Chondrocyte (in vitro differentiated cells): ENCODE measurements at places on chromosomes 2 and 18. TPM values are rescaled to one million over a fixed set of nuclear protein-coding genes. Genes with fewer than 3 reads are reported as not detected.

TRIM43B gene
- total RNA-seq = not detected in 3 replicates

GRCh38 chr2:164898475-164898874 is 56.9 kb downstream of the SLC38A11 start:
- no peak for DNase-seq
- no peaks in the 10 kb centered on the region for H3K27me3 ChIP-seq
- H3K4me3 ChIP-seq = no peak overlapping the region
- H3K4me1 ChIP-seq = peaks cover 48% of the 10 kb centered on the region
- H3K36me3 ChIP-seq = peaks cover 3% of the 10 kb centered on the region

- no peaks in the 10 kb centered on the region for H3K36me3 ChIP-seq
- peaks cover 33% of the 10 kb centered on the region for H3K4me1 ChIP-seq
- no peak for DNase-seq
- H3K4me3 ChIP-seq = no peak overlapping the region
- no peaks in the 10 kb centered on the region for H3K27me3 ChIP-seq
- H3K27ac ChIP-seq = no peak overlapping the region
Observed at GRCh38 chr2:9668687-9669345, 38.0 kb upstream of the YWHAQ start.

DNA sequence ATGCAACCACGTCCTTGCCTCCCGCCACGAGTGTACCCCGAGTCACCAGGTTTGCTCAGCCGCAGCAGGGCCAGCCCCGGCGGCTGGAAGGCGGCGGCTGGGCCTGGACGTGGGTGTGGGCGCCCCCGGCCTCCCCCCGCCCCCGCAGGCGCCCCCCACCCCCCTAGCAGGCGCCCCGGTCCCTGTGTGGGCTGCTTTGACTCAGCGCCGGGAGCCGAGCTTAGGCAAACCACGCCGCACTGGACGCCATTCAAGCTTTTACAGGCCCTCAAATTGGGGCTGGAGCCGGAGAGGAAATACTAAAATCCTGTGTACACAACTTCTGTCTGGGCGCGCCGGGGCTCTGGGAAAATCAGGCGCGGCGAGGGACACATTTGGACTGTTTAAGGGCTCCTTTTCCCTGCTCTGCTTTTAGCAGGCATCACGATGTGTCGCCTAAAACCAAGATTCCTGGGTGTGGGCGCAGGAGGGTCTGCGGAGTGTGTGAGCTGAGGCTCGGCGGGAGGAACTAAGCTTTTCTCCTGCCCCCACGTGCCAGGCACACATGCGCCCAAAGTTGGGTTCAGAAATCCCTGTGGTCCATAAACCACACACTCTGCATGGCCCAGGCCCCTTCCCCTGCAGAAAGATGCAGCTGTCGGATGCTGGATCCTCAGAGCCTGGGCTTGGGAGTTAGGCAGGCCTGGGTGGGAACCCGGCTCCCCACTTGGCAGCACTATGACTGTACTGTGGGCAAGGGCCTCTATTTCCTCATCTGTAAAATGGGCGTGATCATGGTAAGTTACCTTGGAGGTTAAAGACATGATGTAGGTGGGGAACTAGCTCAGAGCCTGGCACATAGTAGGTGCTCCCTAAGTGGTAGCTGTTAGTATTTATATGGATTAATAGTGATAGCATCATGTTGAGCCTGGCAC is 57.6 kb downstream of the ATOH8 start:
- H3K4me1 ChIP-seq = peaks cover 4% of the 10 kb centered on the region
- H3K36me3 ChIP-seq = no peaks in the 10 kb centered on the region
- no peak overlapping the region for H3K4me3 ChIP-seq

GRCh38 chr2:242011991-242012764 is 142.6 kb downstream of the RTP5 start:
- peak overlapping the region; percentile 20 for H3K27ac ChIP-seq
- H3K4me1 ChIP-seq = no peaks in the 10 kb centered on the region

DNA sequence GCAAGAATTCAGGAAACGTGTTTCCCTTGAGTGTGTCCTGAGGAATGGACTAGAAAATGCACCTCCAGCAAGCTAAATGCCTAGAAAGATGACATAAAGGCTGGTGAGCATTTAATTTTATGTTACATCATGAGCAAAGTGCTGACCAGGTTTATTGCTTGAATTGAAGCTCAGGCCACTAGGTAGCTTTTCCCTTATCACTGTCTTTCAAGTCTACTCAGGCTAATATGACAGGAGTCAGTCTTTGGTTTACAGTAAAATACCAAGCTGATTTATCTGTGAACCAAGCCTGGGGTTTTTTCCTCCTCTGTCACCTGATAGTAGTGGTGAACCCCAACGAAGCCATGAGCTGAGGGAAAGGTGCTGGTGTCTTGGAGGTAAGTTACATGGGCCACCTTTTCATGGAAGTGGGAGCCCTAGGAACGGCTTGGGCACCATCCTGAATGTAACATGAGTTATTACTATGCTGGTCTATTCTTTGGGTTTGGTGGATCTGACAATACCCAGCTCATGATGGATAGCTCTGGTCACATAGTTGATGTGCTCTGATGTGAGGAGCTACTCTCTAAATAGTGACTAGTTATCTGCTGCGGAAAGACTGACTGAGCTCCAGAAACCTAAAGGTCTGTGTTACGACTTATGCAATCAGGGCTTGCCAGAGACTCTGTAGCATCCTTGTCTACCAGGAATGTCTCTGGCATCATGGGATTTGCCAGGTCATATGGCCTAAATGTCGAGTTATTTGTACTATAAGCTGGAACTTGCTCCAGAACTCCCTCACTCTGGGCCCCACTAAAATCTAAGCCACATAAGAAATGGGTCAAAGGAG is 39.8 kb downstream of the NUP35 start:
- peaks cover 2% of the 10 kb centered on the region for H3K4me1 ChIP-seq
- H3K27me3 ChIP-seq = no peaks in the 10 kb centered on the region
- peaks cover 20% of the 10 kb centered on the region for H3K36me3 ChIP-seq

DNA sequence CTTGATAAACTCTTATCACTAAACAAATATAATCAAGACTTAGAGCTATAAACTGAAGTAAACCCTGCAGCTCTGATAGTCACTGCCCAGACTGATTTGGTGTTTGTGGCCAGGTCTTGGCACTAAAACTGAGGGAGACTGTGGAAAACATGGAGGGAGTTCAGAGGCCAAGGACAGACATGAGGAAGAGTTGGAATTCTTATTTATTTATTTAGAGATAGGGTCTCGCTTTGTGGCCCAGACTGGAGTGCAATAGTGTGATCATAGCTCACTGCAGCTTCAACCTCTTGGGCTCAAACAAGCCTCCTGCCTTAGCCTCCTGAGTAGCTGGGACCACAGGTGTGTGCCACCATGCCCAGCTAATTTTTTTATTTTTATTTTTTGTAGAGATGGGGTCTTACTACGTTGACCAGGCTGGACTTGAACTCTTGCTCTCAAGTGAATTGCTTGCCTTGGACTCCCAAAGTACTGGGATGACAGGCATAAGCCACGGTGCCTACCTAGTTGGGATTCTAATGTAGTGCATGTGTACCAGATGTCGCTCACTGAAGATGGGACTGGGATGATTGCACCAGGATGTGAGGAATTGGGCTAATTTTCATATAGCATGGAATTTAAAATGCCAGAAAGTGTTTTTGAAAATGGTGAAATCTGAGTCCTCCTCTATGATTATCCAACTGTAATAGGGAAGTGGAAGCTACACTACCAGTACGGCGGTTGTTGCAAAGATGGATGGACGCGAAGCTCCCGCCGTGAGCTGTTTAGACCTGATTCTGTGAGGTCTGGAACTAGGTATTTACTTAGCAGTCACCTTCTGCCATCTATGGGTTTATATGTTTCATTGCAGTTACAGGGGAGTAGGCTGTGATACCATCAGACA is 52.7 kb upstream of the CTLA4 start:
- no peak for DNase-seq
- no peak overlapping the region for H3K27ac ChIP-seq
- peaks cover 6% of the 10 kb centered on the region for H3K27me3 ChIP-seq
- peaks cover 31% of the 10 kb centered on the region for H3K4me1 ChIP-seq
- H3K4me3 ChIP-seq = peak overlapping the region; percentile 44
- no peaks in the 10 kb centered on the region for H3K36me3 ChIP-seq
